ENCODE measurements at places on chromosomes 4 and X.

DNA sequence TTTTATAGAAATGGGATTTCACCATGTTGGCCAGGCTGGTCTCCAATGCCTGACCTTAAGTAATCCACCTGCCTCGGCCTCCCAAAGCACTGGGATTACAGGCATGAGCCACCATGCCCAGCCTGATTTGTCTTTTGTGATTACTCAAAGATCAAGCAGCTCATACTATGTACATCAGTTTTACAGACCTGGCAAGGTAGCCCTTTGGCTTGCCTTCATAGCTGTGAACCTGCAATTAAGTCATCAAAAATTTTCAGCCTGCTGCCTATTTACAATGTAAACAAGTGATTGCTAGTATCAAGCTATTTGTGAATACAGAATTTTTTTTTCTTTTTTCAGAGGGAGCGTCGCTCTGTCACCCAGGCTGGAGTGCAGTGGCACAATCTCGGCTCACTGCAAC, 46.2 kb downstream of the GSX2 start:
- no peak for DNase-seq

DNA sequence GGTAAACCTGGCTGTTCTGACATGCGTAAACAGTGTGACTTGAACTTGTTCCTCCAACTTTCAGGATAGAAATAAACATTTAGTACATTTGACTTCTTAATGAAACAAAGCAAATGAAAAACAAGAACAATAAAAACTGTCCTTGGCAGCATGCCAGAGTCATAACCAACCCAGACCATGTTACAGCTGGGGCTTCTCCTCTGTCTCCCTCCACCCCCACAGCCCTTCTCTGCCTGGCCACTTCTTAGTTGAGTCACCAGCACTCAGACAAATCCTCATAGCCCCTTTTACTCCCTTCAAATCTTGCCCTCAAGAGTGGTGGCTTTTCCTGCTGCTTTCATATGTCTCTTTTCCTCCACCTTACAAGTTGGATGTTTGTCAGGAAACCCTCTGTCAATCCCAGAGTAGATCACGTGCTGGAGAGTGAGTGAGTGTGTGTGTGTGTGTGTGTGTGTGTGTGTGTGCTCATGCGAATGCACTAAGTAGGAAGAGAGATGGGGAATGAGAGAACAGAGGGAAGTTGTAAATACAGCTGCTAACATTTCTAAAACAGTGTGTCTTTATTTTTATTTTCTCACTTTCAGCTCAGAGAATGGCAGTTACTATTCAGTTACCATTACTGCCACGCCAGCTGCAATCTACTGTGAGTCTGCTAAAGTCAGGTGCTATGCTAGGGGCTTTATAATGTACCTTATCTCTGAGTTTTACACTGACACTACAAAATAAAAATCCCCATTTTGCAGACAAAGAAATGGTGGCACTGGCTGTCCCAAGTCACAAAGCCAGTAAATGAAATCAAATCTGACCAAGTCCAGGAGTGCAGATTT, 15.0 kb downstream of the SCARB2 start:
- peak; percentile 91 for DNase-seq

- DNase-seq = no peak
These were observed 10.9 kb downstream of the HHIP start for GRCh38 chr4:144656850-144657249.

DNA sequence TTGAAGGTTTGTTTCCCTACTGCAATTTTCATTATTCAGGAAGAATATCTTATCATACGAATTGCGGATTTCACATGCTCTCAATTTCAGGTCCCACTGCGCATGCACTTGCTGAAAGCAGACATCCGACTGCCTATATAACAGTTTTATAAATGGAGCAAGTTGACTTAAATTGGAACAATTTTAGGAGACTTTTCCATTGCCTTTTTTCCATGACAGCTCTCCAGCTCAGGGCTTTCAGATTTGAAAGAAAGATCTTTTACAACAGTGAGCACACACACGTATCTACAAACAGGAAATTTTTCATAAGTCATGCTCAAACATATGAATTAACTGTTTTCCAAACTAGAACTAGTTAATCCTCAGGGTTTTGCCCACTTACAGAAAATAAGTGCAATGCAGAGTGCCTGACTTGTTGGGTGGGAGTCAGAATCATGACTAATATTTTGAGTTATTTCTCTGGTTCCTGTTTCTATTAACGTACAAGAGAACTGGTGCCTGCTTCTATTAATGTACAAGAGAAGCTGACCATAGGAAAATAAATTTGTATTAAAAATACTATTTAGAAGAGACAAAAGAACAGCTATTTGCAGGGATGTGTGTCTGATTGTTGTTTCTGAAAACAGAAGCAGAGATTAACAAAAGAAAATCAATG, 137.9 kb downstream of the GPC3 start:
- no peak for DNase-seq

- no peak for DNase-seq
These were observed 441.1 kb downstream of the KCNIP4 start for GRCh38 chr4:21507439-21507838.

DNA sequence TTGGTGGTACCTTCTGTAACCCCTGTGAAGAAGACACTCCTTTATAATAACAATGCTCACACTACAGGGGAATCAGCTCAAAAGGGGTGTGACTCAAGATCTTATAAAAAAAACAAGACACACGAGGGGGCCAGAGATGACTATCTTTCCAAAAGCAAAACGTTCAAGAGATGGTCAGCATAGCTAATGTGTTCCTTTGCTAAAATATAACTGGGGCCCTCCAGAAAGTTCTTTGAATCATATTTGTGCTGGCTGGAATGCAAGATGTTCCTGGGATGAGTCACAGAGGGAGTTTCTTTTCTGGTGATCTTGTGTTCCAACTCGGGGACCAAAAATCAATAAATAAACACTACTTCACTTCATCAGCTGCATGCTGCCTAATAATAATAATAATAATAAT, 46.5 kb downstream of the RAI2 start:
- peak; percentile 2 for DNase-seq

DNA sequence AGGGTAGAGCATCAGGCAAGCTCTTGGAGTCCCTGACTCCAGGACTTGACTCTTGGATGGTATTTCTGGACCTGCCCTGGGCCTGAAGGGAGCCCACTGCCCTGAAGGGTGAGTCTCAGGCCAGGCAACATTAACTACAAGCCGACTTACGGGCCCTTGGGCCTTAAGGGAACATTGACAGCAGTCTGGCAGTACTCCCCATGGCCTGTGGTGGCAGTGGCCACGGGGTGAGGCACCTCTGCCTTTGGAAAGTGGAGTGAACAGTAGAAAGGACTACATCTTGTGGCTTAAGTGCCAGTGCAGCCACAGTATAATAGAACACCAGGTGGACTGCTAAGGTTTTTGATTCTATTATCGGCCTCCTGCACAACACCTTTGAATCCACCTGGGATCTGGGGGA, 36.3 kb downstream of the SH3BGRL start:
- no peak for DNase-seq

DNA sequence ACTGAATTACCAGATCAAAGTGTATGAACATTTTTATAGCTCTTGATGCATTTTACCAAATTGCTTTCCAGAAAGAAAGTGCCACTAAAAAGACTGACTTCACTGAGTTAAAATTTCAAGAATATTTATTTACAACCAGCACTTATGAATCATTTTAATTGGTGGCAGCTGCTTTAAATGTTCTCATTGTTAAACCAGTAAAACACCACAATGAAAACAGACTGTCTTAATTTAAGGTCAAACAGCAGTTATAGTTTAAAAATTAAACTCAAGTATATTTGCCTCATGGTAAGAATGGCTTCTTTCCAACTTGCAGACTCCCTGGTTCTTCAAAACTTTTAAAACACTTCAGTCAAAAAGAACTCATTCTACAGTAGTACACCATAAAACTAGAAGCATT, 36.9 kb downstream of the AMMECR1 start:
- DNase-seq = no peak

DNA sequence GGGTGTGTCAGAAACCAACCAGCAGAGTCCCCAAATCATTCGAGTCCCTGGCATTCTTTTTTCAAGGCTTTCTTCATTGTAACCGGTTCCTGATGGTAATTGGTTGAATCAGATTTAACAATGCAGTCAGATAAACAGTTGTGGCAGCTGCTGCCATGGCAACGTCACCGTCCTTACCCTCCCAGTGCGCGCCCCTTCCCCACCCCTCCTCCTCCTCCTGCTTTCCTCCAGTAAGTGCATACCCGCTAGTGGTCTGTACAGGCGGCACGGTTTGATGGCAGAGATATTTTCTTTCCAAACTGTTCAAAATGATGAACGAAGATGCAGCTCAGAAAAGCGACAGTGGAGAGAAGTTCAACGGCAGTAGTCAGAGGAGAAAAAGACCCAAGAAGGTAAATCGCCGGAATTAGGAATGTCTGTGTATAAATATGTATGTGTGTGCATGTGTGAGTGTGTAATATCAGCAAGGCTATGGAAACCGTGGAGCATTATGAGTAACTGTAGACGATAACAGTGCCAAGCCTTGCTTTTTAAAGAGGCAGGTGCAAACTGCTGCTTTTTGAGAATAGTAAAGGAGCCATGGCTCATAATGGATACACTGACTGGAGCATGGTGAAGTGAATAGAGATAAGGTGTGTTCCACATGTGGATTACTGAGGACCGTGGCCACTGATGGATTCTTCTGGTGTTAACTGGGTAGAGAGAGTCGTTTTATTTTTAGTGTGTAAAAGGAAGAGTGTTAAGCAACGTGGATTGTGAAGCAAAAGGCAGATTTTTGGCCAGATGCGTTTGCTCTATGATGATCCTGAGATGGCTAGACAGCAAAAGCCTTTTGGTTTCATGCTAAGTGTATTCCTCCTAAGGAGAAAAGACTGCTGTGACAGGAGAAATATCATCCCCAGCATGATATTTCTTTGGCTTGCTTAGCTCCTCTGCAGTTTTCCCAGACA, at the start of gene ANK2:
TSS of gene ANK2 (plus strand) at position 233 of the 950 bp plus-strand sequence. CDS start at position 309, 76 bp downstream.
- DNase-seq = peak; percentile 27

GRCh38 chr4:1802720-1803522, 9.8 kb downstream of the FGFR3 start:
- DNase-seq = no peak

DNA sequence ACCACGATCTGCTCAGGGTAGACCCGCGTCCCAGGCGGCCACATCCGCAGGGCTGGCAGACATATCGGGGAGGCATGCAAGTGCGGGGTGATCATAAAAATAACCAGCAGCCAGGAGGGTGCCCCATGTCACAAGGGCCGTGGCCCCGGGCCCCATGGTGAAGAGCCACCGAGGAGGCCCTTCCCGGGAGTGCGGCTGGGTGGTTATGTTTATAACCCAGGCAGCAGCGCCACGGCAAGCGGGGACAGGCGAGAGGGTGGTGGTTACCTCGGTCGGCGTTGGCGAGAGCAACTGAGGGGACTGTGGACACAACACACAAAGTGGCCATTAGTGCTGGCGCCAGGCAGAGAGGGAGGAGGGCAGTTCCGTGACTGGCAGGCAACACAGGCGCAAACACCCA, 92.7 kb upstream of the AFAP1 start:
- DNase-seq = no peak

GRCh38 chrX:72045141-72045540, 86.6 kb downstream of the RTL5 start:
- no peak for DNase-seq

DNA sequence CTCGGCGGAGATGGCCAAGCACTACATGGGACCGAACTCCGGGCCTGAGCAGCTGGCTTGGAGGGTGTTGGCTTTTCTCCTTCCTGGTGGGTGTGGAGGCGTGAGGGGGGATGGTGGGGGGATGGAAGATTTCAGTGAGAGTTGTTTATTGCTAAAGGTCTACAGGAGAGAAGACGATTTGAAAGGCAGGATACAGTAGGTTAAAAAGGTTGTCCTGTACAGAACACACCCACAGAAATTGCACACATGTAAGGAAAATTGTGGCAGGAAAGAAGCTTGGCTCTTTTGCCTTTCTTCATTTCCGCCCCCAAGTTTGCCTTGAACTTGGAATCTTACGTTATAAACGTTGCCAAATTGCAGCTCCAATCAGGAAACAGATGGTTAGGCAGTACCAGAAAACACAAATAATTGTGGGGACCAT, 74.1 kb upstream of the STOX2 start:
- DNase-seq = peak; percentile 41

- no peak for DNase-seq
These were observed 6.5 kb downstream of the C4orf50 start for GRCh38 chr4:6011686-6012085.

DNA sequence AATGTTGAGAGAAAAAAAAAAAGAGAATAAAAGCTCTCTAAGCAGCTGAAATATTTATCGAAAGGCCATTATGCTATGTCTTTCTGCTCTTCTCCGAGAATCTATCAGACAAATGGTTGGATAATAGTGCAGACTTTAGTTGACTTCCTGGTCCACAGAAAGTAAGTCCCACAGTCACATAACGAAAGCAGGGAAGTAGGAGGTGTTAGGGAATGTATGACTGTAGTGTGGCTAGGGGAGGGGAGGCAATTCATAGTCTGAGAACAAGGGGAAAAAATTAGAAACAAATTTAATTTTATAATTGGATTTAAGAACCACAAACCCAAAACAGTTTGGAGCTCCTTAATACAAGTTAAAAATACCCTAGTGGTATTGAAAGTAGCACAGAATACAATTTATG, 79.7 kb upstream of the VEGFC start:
- peak; percentile 21 for DNase-seq

DNA sequence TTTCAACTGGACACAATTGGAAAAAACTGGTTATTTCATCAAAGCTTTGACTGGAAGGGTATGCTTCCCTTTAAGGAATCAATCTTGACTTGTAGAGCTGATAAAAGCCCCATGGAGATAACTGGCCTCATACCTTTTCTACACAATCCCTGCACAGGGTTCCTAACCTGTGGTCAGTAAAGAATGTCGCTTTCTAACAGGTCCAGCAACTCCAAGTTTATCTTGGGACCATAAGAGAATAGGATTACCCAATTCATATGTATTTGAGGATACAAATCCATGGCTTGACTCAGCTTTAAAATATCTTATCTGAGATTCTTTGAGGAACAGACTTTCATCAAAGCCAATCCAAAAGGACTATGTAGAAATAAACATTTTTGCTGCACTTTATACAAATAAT, 1399.8 kb upstream of the PABPC4L start:
- no peak for DNase-seq

- DNase-seq = peak; percentile 87
These were observed 129.7 kb downstream of the PLS3 start for GRCh38 chrX:115690511-115691216.

GRCh38 chrX:54482839-54483593, 13.0 kb downstream of the FGD1 start:
- no peak for DNase-seq

DNA sequence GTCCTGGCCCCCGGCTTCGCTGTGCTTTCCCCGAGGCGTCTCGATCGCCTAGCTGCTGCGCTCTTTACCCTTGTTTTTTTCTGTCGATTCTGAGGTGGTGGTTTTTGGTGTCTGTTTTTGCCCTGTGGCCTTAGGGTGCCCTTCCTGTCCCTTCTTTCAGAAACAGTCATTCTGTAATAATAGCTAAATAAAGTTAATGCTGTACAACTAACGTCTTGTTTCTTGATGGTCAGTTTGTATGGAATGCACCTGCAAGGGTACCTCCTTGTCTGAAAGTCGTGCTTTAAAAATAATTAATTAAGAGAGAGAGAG, 686 bp downstream of the FIP1L1 start:
- no peak for DNase-seq

DNA sequence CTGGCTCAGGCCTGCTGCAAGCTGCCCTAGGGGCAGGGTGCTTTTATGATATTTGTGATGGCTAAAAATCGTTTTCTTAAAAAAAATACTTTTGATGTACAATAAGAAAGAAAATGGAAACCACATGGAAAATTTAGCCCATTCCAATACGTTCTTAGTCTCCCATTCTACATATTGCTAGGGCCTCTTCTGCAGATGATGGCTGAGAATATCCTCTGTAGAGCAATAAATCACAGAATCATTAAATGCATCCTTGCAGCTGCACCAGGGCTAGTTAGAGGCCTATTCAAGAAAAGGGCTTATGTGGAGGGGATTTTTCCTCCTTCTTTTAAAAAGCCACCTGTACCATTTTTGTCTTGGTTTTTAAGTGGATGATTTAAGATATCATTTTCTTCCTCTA, 97.6 kb upstream of the C1GALT1C1 start:
- DNase-seq = no peak

Measured in cardiac muscle cell (in vitro differentiated cells and primary cell).